ENCODE measurements at places on chromosomes 12 and 14.

DNA sequence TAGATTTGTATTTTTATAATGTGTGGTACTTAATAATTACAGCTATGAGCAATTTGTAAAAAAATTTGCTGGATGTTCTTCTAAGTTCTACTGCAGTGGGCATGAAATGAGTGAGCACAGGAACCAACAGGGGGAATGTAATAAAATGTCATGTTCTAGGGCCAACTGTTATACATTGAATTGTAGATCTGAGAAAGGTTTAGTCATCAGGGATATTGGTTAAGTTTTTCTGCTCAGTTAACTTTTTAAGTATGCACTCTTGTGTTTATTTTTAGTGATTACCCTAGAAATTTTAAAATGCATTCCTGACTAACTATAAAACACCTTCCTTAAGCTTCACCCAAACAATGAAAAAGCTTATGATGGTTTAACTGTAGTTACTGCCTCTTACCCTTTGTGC lies 101.8 kb downstream of the CAND1 start:
- DNase-seq = no peak

- no peak for DNase-seq
Measured at GRCh38 chr12:132075026-132075713, 68.9 kb downstream of the DDX51 start.

DNA sequence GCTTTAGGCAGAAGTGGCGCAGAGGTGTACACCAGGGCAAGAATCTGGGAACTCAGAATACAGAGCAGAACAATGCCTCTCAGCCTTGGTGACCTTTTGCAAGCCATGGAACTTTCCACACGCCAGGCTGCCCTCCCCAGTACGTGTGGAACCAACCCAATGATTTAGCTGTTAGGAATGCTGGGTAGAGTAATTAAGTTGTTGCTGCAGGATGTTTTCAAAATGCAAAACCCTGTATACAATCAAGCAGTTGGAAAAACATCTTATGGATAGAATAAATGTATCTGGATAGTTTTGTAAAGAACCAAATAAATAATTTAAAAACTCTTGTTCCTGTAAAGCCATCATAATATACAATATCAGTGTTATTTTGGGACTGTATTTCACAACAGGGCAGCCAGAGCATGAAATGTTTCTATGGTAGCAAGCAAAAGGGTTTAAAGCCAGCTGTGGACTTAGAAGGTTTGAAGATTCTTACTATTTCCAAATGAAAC lies 19.4 kb downstream of the PPP1R36 start:
- no peak for DNase-seq

DNA sequence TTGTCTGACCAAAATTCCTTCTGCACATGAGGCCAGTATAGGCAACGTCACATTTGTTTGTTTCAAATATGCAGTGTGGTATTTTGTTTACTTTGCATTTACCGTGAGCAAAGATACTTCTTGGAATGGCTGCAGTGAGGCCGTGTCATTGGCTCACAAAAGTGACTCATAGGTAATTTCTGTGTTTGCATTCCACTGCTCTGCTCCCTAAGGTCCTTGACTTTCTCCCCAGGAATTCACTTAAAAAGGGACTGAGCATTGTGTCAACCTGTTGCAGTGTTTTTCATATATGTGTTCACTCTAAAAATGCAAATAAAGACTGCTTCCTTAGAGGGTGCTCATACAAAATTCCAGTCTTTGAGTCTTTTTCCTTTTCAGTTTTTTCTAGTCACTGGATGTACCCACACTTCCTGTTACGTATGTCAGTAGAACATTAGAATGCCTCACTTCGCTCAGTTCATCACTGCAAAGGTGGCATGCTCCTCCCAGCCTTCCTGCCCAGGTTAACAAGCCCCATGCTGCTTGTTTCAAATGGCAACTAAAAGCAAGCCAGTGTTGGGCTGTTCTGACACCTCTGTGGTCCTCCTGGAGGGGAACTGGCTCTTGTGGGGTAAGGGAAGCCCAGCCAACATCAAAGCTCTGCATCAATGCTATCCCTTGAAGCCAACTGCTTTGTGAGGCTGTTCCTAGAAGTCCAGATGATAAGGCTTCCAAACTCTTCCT lies 9.1 kb downstream of the C12orf76 start:
- DNase-seq = no peak

- no peak for DNase-seq
Measured at GRCh38 chr14:104868811-104869572, 3.9 kb downstream of the CEP170B start.

All from stimulated activated CD8-positive, alpha-beta memory T cell treated with anti-CD3 and anti-CD28 coated beads, Interleukin-12 subunit alpha, Interleukin-12 subunit beta, amount 100 ng/mL, for 4 hours (primary cell).